ENCODE measurements at places on chromosomes 12 and 14. TPM values are rescaled to one million over a fixed set of nuclear protein-coding genes. Genes with fewer than 3 reads are reported as not detected.

ADAM20 gene
- 2.4 TPM for total RNA-seq

TSHR gene
- not detected for total RNA-seq

FAM186B gene
- total RNA-seq, result 0.09 TPM

KLRF2 gene
- not detected for total RNA-seq

ASB2 gene
- 4.2 TPM for total RNA-seq

RAPGEF3 gene
- total RNA-seq, result 6.1 TPM

FERMT2 gene
- 143 TPM for total RNA-seq

Measured in smooth muscle cell of the umbilical artery (primary cell).